HS-27A (cell line): ENCODE measurements at places on chromosomes 4 and X.

DNA sequence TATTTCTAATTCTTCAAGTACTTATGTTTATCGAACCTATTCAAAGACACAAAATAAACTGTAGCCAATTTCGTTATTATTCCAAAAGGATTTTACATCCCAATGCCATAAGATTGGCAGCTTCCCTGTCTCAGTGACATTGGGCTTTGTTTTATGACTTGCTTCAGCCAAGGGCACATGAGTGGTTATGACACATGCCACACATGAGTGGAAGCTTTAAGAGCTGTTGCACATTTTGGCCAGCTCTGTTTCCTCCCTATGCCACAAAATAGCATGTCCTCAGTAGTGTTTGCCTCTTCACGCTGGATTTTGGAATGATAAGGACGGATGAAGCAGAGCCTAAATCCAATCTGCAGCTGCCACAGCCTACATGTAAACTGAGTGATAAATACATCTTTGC is 21.9 kb downstream of the SEC24D start:
- no peak for DNase-seq

GRCh38 chr4:39812500-39812899 is 114.6 kb downstream of the UBE2K start:
- DNase-seq: no peak

DNA sequence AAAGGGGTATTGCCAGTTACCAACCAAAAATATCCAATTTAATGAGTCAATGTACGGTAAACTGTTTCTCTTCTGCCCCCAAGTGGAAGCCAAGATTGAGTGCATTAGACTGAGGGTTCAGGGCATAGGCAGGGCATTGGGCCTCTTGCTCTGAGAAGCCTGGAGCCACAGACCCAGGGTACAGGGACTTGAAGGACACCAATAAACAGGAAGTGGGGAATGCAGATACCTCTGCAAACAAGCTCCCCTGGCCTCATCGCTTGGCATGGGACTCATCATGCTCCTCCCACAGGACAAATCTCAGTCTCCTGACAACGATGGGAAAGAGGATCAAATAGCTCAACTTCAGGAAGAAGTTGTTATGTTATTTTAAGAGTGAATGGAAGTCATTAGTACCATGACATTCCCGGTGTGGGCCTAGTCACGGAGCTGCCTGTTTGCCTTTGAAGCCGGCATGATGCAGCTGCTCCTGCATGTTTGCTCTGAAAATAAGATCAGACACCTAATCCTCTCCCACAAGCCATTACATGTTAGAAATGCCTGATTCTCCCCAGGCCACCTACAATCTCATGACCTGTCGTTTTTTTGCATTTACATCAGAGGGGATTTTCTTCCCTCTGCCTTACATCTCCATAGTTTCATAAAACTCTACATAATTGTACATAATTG is 224.2 kb downstream of the RCHY1 start:
- no peak for DNase-seq

GRCh38 chr4:15021311-15021710 is 19.0 kb downstream of the CPEB2 start:
- no peak for DNase-seq

GRCh38 chr4:142420311-142421095 is 425.6 kb downstream of the INPP4B start:
- DNase-seq: no peak

DNA sequence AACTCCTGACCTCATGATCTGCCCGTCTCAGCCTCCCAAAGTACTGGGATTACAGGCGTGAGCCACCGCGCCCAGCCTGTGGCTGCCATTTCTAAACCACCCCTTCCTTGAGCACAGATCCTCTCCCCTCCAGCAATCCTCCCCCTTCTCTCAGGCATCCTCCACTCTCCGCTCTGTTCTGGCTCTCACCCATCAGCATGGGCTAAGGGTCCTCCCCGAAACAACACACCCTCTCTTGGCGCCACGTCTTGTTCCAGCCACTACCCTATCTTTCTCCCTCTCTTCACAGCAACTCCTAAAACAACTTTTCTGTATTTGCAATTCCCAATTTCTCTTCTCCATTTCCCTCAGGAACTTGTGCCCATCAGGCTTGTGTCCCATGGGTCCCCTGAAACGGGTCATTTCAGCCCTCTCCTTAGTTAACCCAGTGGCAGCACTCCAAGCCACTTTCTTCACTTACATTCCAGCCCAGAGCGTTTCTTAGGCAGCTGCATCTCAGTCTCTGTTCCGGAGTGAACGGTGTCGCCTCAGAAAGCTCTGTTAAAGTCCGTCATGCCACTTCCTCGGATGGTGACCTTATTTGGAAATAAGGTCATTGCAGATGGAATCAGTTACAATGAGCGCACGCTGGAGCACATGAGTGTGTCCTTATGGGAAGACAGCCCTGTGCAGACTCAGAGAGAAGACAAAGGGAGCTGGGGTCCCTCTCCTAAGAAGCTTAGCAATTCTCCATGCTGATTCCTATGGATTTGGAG is 28.3 kb upstream of the CLDN24 start:
- no peak for DNase-seq

DNA sequence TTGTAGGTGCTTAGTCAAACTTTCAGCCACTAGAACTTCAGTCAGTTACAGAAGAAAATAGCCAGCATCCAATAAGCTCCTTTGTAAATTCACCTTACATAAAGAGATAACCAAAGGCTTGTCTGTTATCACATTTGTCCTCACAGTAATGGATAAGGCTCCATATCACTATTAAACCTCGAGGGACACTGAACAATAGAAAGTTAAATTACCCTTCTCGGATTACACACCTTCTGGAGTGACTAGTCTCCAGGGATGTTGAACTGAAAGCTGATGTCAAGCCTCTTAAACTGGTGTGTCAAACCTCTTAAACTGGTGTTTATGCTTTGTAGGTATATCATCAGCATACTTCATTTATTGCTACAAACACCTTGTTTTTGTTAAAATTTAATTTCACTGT is 639.0 kb downstream of the CENPC start:
- no peak for DNase-seq

DNA sequence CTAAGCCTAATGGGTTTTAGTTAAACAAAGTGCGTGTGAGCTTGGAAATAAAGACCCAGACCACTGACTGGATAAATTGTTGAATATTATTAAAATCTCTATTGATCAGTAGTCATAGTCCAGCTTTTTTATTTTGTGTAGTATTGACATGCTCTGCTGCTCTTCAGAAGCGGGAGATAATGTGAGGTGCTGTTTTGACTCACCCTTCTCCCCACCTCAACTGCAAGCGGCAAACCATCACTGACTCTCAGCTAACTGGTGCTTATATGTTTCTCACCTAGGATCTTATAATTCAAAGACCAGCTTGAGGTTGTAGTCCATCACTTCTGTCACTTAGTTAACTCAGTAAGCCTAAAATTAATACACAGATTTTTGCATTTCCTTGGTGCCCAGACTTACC is 72.2 kb downstream of the COMMD8 start:
- no peak for DNase-seq

DNA sequence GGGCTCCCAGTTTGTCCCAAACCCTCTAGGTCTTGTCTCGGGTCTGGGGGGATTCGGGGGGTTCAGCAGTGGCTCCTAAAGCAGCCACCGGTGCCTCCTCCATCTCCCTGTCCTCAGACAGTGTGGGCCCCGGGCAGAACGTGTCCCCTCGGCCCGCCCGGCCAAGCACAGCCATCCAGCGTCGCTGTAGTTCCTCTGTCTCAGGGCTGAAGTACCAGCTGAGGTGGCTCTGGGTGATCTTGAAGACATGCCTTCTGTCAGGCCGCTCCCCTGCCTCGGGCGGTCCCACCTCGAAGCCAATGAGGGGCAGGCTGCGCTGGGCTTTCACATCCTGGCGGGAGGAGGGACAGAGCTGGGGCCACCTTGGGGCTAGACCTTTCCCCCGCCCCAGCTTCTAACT is 5.9 kb downstream of the TSR2 start:
- DNase-seq: no peak

GRCh38 chr4:176292920-176293319 is 23.9 kb upstream of the ASB5 start:
- no peak for DNase-seq

GRCh38 chrX:88982933-88983332 is 235.9 kb downstream of the CPXCR1 start:
- DNase-seq: no peak

GRCh38 chr4:78297116-78297800 is 240.1 kb downstream of the FRAS1 start:
- DNase-seq: no peak

- no peak for DNase-seq
Measured at GRCh38 chr4:153067376-153067775, 131.3 kb downstream of the FHDC1 start.

DNA sequence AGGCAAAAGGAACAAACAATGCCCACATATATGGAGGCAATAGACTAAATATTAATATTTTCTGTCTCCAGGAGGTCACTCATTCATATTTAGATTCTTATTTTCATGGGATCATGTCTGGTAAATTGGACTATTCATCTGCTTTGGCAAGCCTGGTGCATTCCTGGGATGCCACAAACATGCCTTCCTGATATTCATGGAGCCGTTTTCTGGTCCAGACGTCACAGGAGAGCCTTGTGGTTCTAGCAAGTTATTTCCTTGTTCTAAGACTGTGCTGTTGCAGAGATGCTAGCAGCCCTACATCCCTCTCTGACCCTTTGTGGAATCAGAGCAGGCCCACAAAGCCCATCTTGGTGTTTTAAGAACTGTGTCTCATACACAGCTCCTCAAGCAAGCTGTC is 16.1 kb upstream of the EXOSC9 start:
- peak; percentile 83 for DNase-seq
